ENCODE measurements at places on chromosomes 1 and 21. TPM values are rescaled to one million over a fixed set of nuclear protein-coding genes. Genes with fewer than 3 reads are reported as not detected.

VCAM1 gene
- total RNA-seq = 6.6 TPM

PTPRC gene
- total RNA-seq = not detected

SPOCD1 gene
- 7.0 TPM for total RNA-seq

ZNF436 gene
- total RNA-seq = 14.4 TPM

MAP10 gene
- total RNA-seq = 0.94 TPM

All from smooth muscle cell of the coronary artery (primary cell).